ENCODE measurements at places on chromosomes 1 and 21.

- no peak for DNase-seq
Measured at GRCh38 chr1:209601809-209602657, 18.5 kb downstream of the CAMK1G start.

DNA sequence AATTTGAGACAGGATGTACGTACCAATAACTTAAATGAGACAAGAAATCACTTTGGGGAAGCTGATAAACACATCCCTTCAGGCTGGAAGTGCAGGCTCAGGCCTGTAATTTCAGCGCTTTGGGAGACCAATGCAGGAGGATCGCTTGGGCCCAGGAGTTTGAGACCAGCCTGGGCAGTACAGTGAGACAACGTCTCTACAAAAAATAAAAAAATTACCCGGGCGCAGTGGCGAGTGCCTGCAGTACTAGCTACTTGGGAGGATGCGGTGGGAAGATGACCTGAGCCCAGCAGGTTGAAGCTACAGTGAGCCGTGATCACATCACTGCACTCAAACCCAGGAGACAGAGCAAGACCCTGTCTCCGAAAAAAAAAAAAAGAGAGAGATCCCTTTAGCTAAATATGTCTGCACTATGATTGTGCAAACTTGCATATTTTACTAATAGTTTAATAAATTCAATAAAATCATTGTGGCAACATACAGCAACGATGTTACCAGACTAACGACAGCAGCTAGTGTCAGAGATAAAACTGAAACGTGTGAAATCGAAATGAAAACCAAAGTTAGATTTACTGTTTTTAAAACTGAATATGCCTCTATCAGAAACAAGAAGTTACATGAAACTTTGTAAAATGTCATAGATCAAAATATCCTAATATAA lies 54.7 kb downstream of the CD2 start:
- no peak for DNase-seq

DNA sequence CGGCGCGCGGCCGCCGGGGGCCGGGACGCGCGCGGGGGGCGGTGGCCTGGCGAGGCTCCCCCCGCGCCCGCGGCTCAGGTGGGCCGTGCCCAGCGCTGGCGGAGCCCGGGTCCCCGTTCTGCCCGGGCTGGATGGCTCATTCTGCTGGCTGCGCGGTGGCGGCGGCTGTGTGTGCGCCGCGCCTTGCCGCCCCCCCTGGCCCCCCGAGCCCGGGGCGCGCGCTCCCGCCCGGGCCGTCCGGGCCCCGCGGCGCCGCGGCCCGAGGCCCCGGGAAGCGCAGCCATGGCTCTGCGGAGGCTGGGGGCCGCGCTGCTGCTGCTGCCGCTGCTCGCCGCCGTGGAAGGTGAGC lies at the start of gene EPHB2:
Gene EPHB2, plus strand, starts transcription at position 139 of the 349 bp plus-strand sequence. Its CDS starts 144 bp downstream, at position 283.
- DNase-seq, result no peak

DNA sequence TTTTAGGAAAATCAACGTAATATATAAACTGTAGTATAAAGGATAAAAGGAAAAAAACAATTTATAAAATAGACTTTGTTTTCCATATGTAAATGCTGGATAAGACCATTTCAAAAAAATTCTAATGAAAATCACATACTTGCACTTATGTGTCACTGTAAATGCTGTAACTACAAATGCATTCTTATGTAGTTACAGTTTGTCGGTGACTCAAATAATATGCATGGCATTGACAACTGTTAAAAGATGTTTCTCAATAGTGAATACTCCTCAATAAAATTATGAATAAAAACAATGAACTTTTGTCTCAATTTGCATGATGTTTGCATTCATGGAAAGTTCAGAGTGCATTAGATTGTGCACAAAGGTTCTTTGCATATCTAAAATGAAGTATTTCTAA lies 614.0 kb upstream of the CHRM3 start:
- no peak for DNase-seq

DNA sequence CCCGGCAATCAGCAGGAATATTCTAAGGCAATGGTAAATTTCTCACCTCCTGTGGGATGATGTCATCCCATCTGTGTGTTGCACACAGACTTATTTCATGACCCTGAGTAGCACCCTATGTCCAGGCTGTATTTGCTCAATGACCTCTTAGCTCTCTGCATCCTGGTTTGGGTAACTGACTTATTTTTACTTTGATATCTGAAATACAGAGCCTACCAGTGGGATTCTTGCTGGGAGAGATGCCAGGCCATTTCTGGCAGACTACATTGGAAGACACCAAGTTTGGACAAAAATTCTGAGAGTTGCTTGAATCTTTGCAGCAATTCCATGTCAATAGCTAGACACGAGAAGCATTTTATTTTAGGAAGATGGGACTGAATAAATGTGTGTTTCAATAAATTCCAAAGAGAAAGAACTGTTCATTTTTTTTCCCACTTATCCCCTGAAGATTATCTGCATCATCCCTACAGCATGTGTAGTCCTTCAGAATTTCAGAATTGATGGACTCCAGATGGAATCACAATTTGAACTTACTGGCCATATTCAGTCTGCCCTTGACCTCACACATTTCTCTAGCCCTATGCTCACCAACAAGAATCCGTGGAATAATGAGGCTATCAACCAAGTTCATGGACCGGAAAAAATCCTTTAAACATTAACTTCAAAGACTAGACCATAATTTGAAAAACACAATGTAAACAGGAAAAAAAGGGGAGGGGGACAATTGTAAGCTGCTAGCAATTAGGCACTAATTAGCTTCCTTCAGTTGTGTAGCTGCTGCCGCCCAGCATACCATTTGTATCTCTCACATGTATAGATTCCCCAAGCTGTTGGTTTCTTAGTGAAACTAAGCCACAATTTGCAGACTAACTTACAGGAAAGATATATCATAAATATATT lies 226.5 kb downstream of the HMCN1 start:
- peak; percentile 86 for DNase-seq

GRCh38 chr1:15965228-15965767 lies 10.6 kb downstream of the ZBTB17 start:
- DNase-seq, result no peak

Data from fibroblast of skin of left biceps (primary cell).